ENCODE measurements at places on chromosomes 3 and 15.

GRCh38 chr15:77415450-77416147 is 4.3 kb downstream of the PEAK1 start:
- DNase-seq: no peak

GRCh38 chr3:195877136-195877715 is 31.1 kb downstream of the TNK2 start:
- DNase-seq: no peak

DNA sequence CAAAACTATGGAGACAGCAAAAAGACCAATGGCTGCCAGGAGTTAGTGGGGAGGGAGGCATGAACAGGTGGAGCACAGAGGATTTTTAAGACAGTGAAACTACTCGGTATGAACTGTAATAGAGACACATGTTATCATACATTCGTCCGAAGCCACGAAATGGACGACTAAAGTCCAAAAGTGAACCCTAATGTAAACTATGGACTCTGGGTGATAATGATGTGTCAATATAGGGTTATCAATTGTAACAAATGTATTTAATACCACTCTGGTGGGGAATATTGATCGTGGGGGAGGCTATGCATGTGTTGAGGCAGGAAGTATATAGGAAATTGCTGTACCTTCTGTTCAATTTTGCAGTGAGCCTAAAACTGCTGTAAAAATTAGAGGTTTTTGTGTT is 107.0 kb downstream of the CPN2 start:
- no peak for DNase-seq

DNA sequence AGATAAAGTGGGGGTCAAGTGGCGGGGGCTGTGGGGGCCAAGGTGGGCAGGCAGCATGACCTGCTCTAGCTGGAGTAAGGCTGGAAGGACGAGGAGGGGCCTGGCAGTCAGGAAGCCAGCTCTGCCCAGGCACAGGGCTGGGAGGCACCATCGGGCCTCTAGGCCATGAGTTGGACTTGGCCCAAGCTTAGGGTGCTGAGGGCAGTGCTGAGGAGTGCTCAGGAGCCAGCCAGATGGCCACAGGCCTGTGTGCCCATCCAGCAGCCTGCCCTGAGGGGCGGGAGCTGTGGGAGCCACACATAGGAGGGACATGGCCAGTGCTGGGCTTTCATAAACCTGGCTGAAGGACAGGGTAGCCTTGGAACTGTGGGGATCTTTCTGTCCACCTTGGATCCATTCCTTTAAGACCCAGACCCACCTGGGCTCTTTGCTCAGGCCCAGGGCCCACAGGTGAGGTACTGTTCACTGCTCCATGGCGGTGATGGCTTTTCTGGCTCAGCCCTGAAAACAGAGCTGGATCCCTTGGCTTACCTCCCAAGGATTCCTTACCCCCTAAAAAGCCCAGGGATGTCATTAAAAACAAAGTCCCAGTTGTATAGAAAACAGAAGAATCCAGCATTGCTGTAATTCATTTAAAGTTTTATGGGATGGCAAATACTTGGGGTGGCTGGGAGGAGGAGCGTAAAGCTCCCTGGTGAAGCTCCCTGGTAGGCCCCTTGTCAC is 137.0 kb downstream of the DNAJB8 start:
- no peak for DNase-seq

DNA sequence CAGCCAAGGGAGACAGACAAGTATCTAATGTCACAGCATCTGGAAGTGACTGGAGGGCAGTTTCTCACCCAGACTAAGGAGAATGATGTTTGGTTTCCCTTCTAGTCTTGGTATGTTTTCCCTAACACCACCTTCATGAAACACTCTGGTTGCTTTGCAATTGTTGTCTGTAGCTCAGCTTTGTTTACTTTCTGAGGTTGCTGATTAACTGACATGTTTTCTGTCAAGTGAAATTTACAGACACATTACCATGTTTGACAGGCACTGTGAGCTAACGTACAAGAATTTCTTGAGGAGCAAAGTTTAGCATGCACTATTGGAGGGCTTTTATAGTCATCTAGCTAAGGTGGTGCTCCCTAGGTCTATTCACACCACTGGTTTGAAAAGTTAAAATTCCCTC is 131.6 kb upstream of the NECTIN3 start:
- DNase-seq: no peak

- DNase-seq: no peak
Observed at GRCh38 chr15:59322056-59322759, 50.5 kb downstream of the MYO1E start.

DNA sequence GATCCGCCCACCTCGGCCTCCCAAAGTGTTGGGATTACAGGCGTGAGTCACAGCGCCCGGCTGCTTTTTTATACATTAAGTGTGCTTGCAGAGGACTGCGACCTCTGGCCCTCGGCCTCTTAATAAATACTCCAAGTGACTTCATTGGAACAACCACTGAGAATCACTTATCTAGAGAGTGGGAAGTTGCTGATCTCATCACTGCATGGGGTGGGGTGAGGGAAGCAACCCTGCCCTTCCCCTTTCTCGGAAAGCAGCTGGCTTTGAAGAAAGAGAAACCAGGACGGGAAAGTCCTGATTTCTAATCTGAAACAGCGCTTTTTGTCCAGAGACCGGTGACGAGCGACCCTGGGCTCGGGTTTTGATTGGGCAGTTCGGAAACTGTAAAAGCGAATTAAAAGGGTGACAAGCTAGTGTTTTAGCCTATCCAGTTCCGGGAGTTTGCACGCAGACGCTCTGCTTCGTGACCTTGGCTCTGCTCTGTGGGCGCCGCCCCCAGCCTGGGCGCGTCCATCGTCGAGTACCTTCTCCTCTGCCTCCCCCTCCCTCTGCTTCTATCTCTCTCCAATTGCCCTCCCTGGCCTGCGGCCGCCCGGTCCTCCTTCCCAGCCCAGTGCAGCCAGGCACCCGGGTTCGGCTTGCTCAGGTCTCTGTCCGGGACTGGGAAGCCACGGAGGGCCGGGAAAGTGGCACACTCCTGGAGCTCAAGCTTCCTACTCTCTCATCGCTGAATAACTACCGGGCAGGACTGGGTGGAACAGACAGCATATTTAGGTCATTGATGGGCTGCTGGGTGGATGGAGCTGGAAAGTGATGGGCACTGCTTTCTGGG is 7.5 kb upstream of the TRIM69 start:
- peak; percentile 95 for DNase-seq

DNA sequence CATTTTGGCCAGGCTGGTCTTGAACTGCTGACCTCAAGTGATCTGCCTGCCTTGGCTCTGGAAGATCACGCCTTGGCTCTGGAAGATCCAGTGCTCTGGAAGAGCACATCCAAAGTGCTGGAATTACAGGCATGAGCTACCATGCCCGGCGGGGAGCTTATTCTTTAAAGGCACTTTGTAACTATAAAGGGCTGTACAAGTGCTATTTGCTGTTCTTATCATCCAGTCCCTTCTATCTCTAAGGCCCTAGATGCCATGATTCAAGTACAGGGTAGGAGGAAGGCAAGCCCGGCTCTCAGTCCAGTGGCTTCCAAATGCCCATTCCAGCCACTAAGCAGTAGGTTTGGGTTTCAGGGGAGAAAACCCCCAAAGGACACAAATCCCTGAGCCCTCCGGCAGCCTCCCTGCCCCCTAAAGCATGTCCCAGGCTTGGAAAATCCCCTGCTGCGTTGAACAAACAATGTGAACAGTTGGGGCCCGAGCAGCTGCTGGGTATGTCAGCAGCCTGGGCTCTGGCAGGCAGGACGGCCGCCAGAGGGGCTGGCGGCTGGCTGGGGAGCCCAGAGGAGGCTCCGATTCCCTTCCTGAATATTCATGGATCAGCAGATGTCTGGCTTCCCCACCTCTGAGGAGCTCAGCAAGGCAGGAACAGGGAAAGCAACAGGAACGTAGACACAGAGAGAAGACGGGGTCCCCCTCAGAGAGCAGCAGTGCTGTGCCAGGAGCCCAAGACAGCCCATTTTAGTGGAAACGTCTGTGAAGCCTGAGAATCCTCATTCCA is 7.7 kb downstream of the IGDCC4 start:
- peak; percentile 77 for DNase-seq

DNA sequence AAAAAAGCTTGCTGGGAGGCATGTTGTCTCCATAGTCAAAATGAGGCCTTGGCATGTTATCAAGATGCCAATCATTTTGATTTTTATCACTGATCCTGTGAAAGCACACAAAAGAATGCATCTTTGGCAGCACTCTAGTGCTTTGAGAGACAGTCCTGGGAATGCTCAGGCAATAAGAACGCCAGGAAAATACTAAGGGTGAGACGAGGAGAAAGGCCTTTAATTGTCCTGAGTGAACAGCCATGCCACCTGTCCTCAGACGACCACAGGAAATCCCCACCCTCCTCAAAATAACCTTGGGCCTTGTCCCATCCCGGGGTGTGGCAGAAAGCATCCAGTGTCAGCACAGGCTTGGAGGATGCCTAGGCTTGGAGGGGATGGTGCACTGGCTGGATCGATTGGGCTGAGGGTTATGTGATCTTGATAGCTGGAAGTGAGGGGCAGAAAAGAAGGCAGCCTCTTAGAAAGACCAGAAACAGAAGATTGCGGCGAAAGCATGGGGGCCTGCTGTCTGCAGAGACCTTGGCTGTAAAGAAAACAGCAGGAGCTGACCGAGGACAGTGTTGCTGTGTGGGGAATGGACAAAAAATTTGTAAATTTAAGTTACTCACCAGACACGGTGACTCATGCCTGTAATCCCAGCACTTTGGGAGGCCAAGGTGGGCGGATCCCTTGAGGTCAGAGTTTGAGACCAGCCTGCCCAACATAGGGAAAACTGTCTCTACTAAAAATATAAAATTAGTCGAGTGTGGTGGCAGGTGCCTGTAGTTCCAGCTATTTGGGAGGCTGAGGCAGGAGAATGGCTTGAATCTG is 7.3 kb downstream of the TMEM158 start:
- DNase-seq: no peak

GRCh38 chr3:127212711-127213110 is 19.8 kb downstream of the PRR23E start:
- DNase-seq: no peak

GRCh38 chr3:164267053-164267452 is 811.2 kb downstream of the SI start:
- no peak for DNase-seq

GRCh38 chr15:48644467-48644826 is 1.1 kb downstream of the FBN1 start:
- DNase-seq: no peak

- no peak for DNase-seq
Observed at GRCh38 chr3:79604681-79605080, 163.1 kb downstream of the ROBO1 start.

DNA sequence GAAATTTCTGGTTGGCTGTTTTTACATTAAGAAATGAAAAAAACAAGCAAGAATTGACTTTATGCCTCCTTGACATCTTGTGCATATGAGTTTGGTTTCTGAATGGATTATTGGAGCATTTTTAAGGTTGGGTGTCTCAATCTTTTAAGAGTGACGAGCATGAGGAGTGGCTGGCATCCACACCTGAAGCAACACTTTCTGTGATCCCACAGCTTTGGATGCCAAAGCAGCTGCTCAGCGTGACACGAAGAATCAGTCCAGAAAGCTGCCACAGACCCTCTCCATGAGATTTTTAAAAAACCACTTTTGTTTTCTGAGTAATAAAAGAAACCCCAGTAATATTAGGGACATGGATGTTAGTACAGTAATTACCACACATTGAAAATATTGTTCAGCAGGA is 154.5 kb downstream of the KLF13 start:
- DNase-seq: no peak

Data from NCI-H524 treated with DMSO at 0.1 percent for 48 hours (cell line).